ENCODE measurements at places on chromosomes 2 and 18.

DNA sequence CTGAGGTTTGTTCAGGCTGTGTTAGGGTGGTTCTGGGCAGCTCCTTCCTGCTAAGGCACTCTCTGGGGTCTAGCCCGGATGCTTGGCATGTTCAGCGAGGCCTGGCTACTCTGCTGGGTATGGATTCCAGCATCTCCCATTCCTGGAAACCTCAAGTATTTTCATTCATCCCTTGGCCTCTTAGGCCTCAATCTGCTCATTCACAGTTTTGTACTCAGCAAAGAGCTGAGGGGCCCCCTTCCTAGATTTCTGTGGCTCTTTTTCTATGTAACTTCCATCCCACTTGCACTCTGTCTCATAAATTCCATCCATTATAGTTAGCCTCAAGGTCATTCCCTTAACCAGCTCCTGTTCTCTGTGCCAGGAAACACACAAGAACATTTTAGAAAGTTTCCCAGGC lies 798.8 kb upstream of the HS6ST1 start:
- DNase-seq = no peak

GRCh38 chr2:109486711-109487535 lies 126.8 kb downstream of the SEPTIN10 start:
- DNase-seq = no peak

GRCh38 chr2:222813177-222813843 lies 47.5 kb upstream of the ACSL3 start:
- DNase-seq = no peak

DNA sequence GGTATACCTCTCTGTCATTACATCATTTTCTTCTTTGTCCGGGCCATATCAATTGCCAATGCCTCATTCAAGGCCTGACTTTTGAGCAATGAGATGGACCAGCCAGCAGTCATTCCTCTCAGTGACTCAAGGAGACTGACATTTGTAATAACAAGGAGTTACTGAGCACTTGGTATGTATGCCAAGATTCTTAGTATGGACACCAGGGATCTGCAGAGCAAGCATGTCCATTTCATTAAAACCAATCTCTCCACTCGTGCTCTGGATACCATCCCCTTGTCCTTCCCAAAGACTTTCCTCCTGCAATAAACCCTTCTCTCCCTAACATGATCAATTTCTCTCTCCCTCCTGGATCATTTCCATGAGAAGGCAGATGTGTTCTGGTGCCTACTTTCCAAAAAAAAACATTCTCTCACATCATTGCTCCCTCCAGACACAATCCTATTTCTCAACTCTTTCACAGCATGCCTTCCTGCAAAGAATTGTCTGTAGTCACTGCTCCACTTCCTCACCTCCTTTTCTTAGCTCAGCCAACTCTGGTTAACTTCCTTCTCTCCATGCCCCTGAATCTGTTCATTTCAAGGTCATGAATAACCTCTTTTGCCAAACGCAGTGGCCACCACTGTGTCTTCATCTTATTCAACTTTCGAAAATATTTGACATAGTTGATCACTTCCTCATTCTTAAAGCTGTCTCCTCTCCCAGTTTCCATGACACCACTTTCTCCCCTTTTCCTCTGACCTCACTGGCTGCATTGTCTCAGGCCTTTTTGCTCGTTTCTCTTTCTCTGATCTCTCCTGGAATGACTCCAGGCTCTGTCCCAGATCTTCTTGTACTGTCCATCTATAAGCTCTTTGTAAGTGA lies 102.8 kb upstream of the CYP1B1 start:
- DNase-seq = no peak

GRCh38 chr18:23573626-23574431 lies 12.5 kb downstream of the NPC1 start:
- DNase-seq = peak; percentile 15

DNA sequence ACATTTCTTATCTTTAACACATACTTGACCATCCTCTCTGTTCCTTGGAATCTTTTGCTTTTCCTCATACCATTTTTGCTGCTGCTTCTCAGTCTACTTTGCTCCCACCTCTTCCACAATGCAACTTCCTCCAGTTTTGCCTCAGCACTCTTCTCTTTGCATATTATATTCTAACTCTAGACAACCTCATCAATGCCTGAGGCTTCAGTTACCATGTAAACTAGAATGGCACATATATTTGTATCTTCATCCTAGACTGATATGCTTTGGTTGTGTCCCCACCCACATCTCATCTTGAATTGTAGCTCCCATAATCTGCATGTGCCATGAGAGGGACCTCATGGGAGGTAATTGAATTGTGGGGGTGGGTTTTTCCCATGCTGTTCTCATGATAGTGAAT lies 55.9 kb upstream of the STAM2 start:
- no peak for DNase-seq

GRCh38 chr2:65027616-65028244 lies 28.5 kb upstream of the CEP68 start:
- DNase-seq = no peak

DNA sequence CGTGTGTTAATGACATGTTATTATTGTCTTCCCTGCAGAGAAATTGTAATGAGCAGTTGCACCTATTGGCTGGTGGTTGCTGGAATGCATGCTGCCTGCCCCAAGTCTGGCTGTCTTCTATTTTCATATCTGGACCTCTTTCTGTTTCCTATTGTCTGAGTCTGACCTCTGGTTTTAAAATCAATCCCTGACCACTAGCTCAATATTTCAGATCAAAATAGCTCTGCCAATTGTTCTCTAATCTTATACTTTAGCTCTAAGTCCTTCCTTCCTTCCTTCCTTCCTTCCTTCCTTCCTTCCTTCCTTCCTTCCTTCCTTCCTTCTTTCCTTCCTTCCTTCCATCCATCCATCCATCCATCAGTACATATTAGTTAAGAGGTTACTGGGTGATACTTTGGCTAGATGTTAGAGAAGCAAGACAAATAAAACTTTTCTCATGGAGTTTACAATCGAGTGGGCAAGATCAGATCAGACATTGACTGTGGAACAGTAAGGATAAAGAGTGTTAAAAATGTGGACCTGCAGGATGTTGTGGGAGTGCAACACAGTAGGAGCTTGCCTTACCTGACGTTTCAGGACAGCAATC lies 417.1 kb downstream of the SOCS6 start:
- DNase-seq = no peak

- DNase-seq = no peak
Observed at GRCh38 chr2:65186093-65186868, 41.4 kb upstream of the ACTR2 start.

GRCh38 chr2:234072454-234072853 lies 22.0 kb downstream of the SPP2 start:
- DNase-seq = no peak

- no peak for DNase-seq
Observed at GRCh38 chr2:238136820-238137537, 1.5 kb upstream of the KLHL30 start.

DNA sequence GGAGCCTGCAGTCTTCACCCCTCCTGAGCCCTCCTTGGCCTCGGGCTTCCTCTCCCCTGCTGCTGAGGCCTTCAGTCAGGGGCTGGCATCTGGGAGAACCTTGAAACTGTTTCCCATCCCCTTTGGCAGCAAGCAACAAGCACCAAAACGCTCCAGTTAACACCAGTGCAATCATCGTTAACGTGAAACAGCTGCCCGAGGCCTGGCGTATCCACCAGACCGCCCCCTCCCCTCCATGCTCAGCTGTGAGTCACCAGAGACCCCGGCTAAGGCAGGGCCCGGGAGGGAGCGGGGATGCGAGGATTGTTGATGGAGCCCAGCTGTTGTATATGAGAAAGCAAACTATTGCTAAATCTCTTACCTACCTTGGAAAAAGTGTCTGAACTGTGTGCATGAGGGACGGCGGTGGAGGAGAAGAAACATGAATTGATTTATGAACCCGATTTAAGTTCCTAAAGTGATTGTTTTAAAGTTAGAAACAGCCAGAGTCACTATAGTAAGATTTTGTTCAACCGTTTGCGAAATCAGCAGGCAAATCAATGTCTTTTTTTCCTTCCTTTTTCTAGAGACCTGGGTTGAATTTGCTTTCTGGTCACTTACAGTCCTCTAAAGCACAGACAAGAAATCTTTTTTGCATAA lies 5.2 kb downstream of the ZFP36L2 start:
- no peak for DNase-seq

DNA sequence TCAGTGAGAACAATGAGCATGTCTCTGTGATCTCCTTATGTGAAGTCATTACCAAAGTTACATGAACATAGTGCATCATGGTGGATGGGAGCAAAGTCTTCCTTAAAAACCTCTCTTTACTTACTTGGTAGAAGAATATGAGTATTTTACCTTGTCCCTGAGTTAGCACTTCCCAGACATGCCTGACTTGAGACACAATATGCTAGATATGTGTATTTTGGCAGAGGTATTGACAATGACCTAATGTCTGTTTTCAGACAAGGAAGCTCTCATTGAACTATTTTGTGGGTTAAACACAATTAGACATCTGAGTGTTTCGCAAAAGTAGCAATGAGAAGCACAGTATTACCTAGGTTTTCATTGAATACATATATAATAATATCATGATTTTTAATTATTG lies 99.1 kb upstream of the MC4R start:
- no peak for DNase-seq

DNA sequence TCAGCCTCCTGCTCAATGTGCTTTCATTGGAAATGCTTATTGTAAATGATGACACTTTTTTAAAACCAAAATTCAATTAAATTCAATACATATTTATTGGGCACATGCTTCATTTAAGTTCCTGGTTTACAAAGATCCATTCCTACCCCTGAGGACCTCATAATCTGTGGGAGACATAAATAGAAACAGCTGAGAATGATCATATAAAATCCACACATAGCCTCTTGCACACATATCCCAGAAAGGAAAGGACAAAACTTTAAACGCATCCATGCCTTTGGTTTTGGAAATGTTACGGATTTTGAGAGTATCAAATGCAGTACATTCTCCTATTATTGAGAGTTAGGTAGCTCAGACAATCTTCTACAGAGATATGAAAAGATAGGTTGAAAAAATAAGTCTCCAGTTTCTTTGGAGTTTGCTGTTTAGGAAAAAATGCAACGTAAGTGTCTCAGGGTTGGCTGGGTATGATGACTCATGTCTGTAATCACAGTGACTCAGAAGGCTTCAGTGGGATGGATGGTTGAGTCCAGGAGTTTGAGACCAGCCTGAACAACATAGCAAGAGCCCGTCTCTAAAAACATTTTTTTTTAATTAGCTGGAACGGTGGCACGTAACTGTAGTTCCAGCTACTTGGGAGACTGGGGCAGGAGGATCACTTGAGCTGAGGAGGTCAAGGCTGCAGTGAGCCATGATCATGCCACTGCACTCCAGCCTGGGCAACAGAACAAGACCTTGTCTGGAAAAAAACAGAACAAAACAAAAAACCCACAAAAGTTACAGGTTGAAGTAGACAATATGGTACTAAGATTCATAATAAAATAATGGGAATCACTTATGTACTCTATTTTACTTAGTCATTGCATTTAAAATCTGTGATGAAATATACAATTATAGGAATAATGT lies 3.9 kb upstream of the PRELID3A start:
- DNase-seq = no peak

DNA sequence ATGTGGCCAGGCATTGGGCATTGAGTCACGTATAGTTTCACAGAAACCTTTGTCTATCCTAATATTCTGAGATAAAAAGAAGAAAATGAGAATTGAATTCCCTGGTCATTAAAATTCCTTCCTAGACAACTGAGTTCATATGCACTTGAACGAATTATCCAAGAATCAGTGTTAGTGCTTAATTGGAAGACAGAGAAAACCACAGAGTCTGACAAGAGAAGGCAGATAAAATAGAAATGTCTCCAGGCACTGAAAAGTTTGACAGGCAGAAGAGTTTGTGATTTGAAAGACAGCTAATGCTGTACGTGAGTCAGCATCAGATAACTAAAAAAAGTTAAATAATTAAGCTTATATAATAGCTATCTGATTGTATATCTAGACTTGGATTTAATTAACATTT lies 47.7 kb upstream of the TRIB2 start:
- DNase-seq = no peak

DNA sequence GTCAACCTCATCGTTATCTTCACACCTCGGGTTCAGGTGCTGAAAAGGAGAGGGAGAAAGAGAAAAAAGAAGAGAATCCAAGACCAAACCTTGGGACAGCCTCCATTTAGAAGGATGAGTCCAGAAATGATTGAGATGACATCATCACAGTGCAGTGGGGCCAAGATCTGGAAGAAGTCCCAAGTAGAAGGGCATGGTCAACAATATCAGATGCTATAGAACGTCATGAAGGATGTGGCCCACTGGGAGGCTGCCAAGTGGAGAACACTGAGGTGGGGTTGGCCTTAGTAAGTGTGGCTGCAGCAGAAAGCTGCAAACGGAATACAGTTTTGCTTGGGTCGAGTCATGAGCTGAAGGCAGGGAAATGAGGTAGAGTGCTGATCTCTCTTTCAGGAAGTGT lies 91.1 kb upstream of the FZD7 start:
- DNase-seq = no peak

DNA sequence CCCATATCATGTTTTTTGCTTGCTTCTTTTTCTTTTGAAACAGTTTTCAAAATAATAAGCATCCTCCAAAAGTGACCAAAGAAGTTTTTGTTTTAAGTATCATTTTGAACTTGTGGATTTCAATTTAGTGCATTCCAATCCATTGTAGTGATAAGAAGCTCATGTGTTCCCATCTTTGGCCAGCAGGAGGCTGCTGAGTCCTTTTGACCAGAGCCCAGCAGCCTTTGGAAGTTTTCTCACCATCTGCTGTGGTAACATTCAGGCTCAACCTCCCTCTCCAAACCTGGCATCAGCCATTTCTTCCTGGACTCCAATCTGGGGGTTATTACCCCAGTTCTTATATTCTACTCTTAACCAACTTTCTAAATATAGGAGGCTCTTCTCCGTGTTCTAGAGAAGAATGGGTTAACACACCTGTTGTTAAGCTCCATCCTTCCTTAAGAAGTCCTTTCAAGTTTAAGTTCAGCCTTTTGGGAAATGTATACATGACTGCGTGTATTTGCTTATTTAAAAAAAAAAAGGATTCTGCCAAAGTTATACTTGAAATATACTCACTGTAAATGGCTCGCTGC lies 39.0 kb upstream of the MAL start:
- DNase-seq = peak; percentile 10

GRCh38 chr2:240114233-240114632 lies 21.9 kb downstream of the COPS9 start:
- no peak for DNase-seq

DNA sequence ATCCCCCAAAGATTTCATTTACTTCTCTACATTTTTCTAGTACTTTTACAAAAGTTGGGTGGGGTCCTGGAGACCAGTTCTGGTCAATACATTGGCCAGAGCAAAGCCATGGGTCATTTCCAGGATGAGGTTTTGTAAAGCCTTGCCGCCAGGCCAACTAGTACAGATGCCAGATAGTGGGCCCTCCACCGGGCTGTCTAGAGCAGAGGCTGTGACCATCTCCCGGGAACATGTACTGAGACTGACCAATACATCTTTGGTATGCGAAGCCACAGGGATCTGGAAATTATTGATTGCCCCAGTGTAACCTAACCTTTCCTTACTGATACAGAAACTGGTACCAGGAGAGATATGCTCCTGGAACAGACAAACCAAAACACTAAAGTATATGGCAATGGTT lies 599.2 kb downstream of the ADCYAP1 start:
- DNase-seq = no peak

GRCh38 chr18:48385596-48385995 lies 23.6 kb downstream of the ZBTB7C start:
- DNase-seq = no peak
